PC-9 (cell line): ENCODE measurements at places on chromosomes 11 and 22.

DNA sequence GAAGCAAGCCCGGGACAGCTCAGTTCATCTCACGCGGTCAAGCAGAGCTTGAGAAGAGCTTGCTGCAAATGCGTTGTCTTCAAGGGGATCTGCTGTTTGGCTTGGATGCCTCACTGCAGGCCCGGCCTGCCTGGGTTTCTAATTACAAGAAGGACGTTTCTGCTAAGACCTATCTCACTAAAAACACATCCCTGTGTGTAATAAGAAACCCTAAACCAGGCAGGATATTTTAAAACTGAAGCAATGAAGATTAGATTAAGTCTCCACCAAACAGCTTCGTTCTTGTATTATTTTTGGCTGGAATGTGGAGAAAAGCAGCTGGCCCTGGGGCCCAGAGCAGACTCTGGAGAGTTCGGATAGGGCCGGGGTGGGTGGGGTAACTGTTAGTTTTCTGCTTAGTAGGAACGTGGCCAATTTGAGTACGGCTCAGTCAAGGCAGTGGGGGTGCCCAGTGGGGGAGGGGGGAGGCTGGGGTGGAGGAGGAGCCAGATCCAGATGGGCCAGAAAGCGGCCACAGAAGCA is 6.0 kb downstream of the PKNOX2 start:
- no peak for DNase-seq

GRCh38 chr11:129023968-129024676 is 81.5 kb upstream of the TP53AIP1 start:
- peak; percentile 94 for DNase-seq

DNA sequence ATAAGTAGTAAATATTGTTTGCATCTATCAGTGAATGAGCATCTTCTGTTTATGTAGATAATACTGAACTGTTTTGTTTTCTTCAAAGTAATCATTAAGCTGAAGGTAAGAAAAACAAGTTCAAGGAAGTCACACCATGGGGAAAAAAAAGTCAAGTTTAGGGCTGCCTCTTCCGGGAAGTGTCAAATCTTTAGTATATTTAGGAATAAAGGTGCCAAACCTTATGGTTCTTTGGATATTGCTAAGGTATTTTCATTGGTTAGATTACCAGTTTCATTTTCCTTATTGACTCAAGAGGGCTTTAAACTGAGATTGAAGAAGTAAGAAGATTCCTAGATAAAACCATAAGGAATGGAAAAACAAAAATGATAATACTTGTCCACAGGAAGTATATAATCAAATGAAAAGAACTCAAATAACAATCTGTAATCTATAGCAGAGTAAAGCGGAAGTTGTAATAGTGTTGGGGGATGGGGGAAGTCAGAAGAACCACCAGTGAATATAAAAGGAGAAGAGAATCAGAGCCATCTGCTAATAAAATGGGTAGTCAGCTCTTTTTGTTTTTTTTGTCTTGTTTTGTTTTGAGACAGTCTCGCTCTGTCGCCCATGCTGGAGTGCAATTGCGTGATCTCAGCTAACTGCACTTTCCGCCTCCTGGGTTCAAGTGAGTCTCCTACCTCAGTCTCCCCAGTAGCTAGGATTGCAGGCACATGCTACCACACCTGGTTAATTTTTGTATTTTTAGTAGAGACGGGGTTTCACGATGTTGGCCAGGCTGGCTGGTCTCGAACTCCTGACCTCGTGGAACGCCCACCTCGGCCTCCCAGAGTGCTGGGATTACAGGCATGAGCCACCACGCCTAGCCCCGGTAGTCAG is 2.3 kb downstream of the ATM start:
- no peak for DNase-seq

GRCh38 chr11:124935548-124936514 is at the start of gene HEPACAM:
HEPACAM (minus strand) TSS chr11:124936047; CDS start chr11:124936006, 41 bp downstream.
- no peak for DNase-seq

GRCh38 chr22:46308283-46308988 is 11.8 kb downstream of the GTSE1 start:
- no peak for DNase-seq

GRCh38 chr11:110081462-110082376 is 11.5 kb upstream of the ZC3H12C start:
- DNase-seq, result no peak

GRCh38 chr11:45354976-45355705 is 69.0 kb upstream of the SYT13 start:
- no peak for DNase-seq

DNA sequence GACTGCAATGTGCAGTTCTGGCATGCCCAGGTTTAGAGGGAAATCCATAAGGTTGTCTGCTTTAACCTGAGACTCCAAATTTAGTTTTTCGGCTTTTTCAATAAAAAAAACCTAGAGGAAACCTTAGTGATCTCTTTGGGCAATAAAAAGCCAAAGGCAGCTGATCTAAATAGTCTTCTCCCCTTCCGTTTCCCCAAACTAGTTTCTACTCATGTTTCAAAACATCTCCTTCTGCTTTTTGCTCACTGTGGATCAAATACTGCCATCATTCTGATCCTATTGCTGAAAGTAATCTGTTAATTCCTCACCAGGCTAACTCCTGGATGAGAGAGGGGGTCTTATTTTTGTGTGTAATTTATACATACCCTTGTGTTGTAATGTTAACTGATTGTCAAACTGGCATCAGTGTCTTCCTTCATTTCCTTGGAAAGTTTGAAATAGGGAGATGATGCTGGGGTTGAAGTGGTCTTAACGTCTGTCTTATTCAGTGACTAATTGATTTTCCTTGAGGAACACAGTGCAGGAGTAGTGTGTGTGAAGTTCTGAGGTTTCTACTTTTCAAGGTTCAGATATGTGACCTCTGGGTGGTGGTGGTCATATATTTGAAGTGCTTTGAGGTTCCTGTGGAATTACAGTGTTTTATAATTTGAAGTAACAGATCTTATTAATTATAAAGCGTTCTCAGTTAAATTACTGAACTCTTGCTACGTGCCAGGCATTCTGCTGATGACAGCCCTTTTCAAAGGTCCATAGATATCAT is 55.0 kb downstream of the ARHGAP42 start:
- no peak for DNase-seq

DNA sequence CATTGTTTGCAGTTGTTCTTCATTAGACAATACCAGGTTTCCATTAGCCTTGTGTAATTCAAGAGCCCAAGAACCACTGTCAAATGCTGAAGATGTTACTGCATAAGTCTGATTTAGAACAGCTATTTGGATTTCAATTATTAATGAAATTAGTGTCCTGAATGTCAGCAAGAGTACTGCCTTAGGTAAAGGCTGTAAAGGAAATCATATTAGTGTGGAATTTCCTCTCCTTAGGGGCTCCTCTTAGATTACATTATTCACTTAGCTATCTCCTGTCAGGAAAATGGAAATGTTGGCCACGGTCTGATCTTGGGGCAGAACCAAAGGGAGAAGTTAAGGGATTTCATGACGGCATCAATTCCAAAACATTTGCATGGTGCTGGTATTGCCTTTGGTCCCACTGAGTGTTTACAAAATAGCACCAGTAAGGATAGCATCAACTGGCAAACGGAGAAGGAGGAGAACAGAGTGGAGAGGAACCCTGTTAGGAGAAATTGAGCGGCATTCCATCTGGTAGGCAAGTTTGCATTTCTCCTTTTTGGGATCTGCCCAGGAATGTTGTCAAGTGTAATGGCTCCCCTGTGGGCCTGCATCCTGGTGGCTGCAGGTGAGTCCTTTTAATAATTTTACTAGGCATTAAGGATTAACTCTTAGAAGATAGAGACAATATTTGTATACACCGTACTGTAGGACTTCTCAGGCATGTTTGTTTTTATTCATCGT is at the start of gene HTR3B:
HTR3B (plus strand) TSS at position 418 of the 723 bp plus-strand sequence; CDS start at position 556, 138 bp downstream.
- no peak for DNase-seq

GRCh38 chr11:29816359-29816758 is 200.5 kb downstream of the KCNA4 start:
- no peak for DNase-seq

DNA sequence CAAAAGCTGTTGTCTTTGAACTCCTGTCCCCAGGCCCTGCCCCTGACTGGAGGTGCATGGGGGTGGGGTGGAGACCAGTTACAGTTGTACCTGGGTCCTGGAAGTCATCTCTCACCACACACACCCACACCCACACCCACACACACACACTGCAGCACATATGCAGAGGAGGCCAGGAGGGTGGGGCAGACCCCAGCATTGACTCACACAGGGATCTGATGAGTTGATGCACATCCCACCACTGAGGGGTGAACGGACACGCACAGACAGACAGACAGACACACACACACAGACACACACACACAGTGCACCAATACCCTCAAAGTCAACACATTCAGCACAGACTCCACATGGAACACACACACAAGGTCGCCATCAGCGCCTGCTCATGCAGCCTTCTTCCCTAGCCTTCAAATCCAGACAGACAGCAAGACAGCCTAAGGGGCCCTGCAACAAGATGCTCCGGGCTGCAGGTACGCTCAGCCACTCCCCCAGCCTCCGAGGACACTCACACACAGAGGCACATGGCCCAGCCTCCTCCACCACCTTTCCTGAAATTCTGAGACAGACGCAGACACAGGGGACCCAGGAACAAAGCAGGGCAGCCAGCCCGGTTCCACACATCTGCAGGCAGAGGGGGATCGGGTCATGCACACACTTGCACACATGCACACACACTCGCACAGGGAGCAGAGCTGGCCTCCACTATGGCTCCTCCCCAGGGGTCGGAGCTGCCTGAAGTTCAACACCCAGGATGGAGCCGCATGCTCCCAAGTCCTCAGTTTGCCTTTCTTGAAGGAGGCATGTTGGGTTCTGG is 26.5 kb downstream of the SYT7 start:
- no peak for DNase-seq

GRCh38 chr22:43304831-43305590 is 38.2 kb downstream of the SCUBE1 start:
- no peak for DNase-seq
